ENCODE measurements at places on chromosomes 4 and X. TPM values are rescaled to one million over a fixed set of nuclear protein-coding genes. Genes with fewer than 3 reads are reported as not detected.
A peak's percentile ranks its signal among the peaks of the same experiment; 100 is the strongest.

DNA sequence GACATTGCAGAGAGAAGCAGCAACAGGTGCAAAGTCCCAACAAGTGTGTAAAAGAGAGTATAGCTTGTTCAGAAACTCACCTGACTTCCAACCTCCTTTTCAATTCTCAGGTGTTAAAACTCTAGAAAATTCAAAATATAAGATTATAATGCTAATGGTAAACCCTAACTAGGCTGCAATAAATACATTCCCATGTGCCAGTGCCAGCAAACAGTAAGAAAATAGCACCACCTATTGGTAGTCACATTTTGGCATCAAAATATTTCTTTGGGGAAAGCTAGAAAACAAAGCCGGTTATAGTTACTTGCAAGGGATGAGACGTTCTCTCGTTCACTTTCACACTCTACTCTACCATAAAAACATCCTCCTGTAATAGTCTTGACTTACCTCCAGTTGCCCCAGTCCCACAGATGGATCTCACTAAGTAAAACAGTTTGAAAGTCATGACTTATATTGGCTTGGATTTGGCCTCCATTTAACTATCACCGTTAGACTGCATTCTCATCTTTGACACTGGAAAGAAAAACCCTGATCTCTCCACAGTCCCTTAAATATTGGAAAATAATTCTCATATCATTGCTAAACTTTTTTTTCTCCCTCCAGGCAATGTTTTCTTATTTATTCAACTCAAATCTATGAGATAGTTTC lies 9.6 kb downstream of the BMP3 start:
- no peaks in the 10 kb centered on the region for H3K27me3 ChIP-seq
- H3K4me3 ChIP-seq = no peak overlapping the region
- DNase-seq = no peak
- H3K36me3 ChIP-seq = no peaks in the 10 kb centered on the region
- no peak overlapping the region for H3K27ac ChIP-seq

The ARHGAP24 gene
- total RNA-seq = 26.5 TPM

DNA sequence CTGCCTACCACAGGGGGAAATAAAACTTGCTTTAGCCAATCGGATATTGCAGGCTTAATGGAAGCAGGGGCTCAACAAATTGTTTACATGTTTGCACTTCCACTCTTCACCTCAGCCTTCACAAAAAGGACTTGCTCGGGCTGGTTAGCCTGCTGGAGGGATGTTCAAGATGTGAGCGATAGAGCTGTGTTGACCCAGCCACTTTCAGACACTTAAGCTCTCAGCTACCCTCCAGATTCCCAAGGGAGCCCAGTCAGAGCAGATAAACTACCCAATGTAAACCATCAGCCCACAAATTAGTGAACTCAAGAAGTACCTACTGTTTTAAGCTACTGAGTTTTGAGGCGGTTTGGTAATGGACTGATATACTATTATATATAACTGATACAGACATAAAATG lies 508.4 kb upstream of the FTHL17 start:
- H3K36me3 ChIP-seq = no peaks in the 10 kb centered on the region
- H3K27ac ChIP-seq = peak overlapping the region; percentile 51
- H3K27me3 ChIP-seq = no peaks in the 10 kb centered on the region
- peaks cover 7% of the 10 kb centered on the region for H3K4me1 ChIP-seq
- DNase-seq = peak; percentile 44

DNA sequence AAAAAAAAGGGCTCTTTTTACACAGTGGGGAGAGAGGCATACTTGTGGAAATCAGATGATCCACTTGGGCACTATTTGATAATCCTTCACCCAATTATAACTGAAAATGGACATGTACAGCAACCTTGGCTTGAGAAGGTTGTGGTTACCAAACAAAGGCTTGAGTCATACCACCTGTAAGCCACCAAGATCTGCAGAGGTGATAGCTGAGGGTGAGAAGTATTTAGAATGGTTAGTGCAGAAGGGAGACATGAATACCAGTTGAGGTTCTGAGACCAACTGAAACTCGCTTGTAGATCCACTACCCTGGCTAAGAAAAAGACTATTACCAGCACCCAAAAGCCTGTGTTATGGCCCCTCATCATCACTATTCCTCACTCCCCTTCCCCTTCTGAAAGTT lies 614.0 kb downstream of the STIM2 start:
- H3K4me1 ChIP-seq = no peaks in the 10 kb centered on the region
- no peak overlapping the region for H3K4me3 ChIP-seq
- H3K27me3 ChIP-seq = no peaks in the 10 kb centered on the region

The NHSL2 gene
- not detected for total RNA-seq

DNA sequence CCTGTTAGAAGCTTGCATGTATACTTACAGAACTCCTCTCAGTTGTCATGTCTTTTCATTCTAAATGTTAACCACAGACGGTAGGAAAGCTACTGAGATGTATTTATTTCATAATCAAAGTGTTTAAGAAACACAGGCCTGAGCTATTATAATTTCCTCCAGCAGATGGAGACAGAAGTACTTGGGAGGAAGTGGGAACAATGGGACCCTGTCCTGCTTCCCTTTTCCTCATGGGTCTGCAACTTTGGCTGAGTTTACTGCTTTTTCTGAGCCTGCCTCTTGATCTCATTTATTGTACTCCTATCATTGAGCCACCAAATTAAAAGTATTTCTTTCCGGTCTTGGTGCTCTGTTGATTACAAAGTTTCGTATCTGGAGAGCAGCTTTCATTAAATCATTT lies 67.7 kb upstream of the SPANXN2 start:
- DNase-seq = peak; percentile 19
- H3K27ac ChIP-seq = no peak overlapping the region
- no peaks in the 10 kb centered on the region for H3K36me3 ChIP-seq
- H3K4me1 ChIP-seq = no peaks in the 10 kb centered on the region

The GUCY1A1 gene
- total RNA-seq = not detected

The GLOD5 gene
- total RNA-seq = not detected

The HELT gene
- total RNA-seq = not detected

DNA sequence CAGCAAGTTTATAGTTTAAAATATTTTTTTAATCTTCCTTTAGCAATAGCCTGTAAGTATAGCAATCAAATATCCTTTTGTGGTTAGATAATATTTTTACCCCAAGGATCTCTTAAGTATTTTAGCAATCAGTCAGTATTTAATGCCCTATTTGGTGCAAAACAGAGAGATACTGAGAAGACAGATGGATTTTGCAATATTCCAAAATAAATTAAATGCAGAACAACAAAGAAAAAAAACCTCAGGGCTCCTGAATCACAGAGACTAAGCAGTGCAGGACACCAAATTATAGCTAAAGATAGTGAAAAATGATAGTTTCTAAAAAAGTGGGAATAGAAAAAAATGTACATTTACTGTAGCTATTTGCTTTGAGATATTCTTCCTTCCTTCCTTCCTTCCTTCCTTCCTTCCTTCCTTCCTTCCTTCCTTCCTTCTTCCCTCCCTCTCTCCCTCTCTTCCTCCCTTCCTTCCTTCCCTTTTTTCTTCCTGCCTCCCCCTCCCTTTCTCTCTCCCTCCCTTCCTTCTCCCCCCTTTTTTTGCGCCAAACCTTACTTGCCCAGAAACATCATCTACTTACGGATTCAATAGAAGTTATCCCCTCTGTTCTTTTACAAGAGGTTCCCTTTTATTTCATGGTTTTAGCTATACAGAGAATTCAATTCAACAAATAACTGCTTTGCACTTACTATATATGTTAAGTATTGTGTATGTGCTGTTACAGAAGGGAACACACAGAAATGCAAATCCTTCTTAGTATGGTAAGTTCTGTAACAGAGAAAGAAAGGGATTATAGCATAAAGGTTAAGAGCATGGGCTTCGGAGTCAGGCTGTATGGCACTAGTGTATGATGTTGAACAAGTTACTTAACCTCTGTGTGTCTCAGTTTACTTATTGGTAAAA lies 219.0 kb downstream of the CPE start:
- DNase-seq = no peak
- no peaks in the 10 kb centered on the region for H3K36me3 ChIP-seq
- H3K4me3 ChIP-seq = no peak overlapping the region
- H3K27ac ChIP-seq = no peak overlapping the region

GRCh38 chr4:86386817-86387415 lies 27.1 kb upstream of the MAPK10 start:
- no peak for DNase-seq
- H3K36me3 ChIP-seq = no peaks in the 10 kb centered on the region
- no peaks in the 10 kb centered on the region for H3K4me1 ChIP-seq
- H3K4me3 ChIP-seq = no peak overlapping the region

- H3K27me3 ChIP-seq = no peaks in the 10 kb centered on the region
- no peaks in the 10 kb centered on the region for H3K4me1 ChIP-seq
- no peaks in the 10 kb centered on the region for H3K36me3 ChIP-seq
- H3K27ac ChIP-seq = no peak overlapping the region
- H3K4me3 ChIP-seq = no peak overlapping the region
These were observed 629.2 kb downstream of the KLHL13 start for GRCh38 chrX:117487421-117487820.

The ZNF275 gene
- total RNA-seq = 13.4 TPM

The CTSO gene
- total RNA-seq = 0.23 TPM

Measured in SJCRH30 (cell line).